AG04450 (cell line): ENCODE measurements at places on chromosomes 3 and 15.

DNA sequence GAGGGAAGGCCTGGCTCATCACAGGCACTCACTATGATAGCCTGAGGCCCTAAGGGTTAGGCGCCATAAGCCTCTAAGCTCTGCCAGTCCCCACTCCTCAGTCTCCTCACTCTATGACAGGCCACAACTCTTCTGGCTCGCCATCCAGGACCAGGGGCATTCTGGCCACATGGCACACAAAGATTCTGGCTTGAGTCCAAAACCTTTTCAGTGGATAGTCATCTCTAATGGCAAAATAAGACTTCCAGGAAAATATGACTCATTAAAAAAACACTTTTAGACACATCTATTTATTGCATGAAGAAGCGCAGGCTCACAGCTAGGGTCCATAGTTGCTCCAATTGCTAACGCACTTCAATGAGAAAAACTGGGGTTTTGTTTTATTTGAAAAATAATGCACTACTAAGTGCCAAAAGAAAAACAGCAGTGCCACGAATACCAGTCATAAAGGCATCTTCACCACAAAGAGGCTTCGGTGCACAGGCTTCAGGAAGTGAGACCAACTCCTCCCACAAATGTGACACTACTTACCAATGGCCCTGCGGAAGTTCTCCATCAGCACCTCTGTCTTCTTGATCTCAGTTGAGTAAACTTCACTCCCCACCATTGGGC, 11.1 kb downstream of the RUVBL1 start:
- DNase-seq = peak; percentile 51

- peak; percentile 44 for DNase-seq
Observed at GRCh38 chr15:87648278-87648677, 608.3 kb downstream of the NTRK3 start.

DNA sequence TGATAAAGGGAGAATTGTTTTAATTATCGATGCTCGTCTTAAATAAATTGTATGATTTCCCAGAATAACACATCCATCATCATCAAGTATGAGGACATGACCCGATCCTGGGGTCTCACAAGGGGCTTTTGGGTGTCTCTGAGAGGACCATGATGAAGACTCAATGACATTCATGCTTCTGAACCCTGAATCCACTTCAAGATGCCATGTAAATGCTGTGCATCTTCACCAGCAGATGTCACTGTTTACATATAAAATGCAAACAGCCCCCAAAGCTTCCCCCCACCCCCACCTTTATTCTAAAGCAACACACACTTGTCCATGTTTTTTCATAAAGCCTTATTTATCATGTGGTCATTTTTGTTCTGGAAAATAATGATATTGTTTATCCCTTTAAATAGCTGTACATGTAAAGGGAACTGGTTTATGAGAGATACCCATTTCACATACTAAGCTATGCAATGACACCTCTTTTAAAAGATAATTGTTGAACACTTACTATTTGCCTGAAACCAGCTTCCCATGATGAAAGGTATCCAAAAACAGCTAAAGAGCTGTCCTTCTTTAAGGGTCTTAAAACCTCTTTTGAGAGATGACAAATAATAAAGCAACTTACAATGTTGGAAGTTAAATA, 69.7 kb upstream of the UBE3A start:
- DNase-seq = peak; percentile 7

GRCh38 chr3:69443457-69443920, 57.6 kb upstream of the FRMD4B start:
- DNase-seq = no peak

DNA sequence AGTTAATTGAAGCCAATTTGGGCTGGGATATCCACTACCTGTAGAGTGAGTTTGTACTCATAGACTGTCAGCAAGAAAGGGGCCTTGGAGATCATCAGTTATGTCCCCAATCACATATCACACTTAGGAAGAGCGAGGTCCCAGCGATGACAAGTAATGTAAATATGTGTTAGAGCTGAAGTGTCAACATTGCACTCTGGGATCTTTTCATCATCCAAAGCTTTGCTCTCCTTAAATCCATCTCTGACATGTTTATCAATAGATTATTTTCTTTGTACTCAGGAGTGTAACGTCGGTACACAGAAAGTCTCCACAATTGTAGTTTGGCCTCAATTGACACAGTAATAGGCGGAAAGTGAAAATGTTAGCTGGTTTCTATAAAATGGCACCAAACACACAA, 113.7 kb upstream of the TPRG1 start:
- DNase-seq = no peak

- no peak for DNase-seq
Observed at GRCh38 chr15:88719654-88720053, 80.8 kb downstream of the ISG20 start.

DNA sequence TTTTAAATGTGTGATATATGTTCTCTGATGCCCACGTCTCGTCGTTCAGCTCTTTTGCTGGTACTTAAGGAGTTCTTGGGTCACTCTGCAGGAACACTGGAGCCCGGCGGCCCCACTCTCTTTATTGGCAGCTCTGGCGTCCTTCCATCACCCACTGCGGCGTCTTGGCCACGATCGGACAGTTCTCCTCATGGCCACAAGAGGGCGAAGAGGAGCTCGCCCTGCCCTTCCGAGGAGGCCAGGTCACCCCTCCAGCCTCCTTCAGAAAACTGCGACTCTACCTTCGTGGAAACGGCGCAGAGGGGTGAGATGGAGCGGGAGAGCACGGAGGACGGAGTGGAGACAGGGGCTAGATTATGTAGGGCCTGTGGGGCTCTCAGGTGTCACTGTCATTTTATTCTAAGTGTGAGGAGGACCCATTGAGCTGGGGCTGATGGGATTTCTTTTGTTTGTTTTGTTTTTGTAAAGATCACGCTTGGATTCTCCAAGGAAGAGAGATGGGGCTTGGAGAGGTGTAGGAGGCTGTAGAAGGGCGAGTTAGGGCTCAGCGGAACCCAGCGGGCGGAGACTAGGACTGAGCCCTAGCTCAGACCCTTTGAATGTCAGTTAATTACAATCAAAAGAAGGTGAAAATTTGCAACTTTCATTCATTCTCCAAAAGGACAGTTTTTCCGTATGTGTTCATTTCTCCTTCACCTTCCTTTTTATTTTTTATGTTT, 28.0 kb upstream of the GABRA5 start:
- no peak for DNase-seq

GRCh38 chr3:179133575-179133974, 14.6 kb upstream of the PIK3CA start:
- DNase-seq = no peak

GRCh38 chr3:99747915-99748314, 69.7 kb upstream of the CMSS1 start:
- DNase-seq = no peak

DNA sequence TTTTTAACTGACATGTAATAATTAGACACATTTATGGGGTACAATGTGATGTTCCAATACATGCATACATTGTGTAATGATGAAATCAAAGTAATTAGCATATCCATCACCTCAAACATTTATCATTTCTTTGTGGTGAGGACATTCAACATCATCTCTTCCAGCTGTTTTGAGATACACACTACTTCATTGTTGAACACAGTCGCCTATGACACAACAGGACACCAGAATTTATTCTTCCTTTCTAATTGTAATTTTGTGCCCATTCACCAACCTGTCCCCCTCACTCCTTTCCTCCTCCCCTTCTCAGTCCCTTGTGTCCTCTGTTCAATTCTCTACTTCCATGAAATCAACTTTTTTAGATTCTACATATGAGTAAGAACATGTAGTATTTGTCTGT, 113.4 kb upstream of the CBLB start:
- DNase-seq = no peak

GRCh38 chr3:135918600-135918999, 46.9 kb upstream of the PPP2R3A start:
- DNase-seq = no peak

GRCh38 chr3:172189987-172190603, 150.7 kb downstream of the FNDC3B start:
- no peak for DNase-seq

GRCh38 chr3:50221411-50222168, 14.4 kb upstream of the GNAI2 start:
- DNase-seq = no peak

DNA sequence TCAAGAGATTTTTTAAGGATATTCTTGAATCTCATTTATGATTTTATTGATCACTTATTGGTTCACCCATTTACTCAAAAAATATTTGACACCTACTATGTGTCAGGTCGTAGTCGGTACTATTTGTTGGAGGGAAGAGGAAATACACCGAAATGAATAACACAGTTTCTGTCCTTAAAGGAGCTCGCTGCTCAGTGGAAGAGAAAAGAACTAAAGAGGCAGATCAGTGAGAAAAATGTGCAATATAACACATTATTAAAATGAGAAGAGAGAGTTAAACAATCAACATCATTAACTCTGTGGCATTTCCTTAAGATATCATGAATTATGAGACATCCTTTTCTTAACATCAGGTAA, 56.1 kb upstream of the ADAMTS9 start:
- no peak for DNase-seq

GRCh38 chr3:32340611-32341365, 50.9 kb upstream of the CMTM7 start:
- DNase-seq = no peak

- DNase-seq = peak; percentile 82
Observed at GRCh38 chr3:16064642-16065414, 109.7 kb upstream of the GALNT15 start.

- DNase-seq = no peak
Observed at GRCh38 chr3:114421204-114421603, 127.4 kb downstream of the TIGIT start.

DNA sequence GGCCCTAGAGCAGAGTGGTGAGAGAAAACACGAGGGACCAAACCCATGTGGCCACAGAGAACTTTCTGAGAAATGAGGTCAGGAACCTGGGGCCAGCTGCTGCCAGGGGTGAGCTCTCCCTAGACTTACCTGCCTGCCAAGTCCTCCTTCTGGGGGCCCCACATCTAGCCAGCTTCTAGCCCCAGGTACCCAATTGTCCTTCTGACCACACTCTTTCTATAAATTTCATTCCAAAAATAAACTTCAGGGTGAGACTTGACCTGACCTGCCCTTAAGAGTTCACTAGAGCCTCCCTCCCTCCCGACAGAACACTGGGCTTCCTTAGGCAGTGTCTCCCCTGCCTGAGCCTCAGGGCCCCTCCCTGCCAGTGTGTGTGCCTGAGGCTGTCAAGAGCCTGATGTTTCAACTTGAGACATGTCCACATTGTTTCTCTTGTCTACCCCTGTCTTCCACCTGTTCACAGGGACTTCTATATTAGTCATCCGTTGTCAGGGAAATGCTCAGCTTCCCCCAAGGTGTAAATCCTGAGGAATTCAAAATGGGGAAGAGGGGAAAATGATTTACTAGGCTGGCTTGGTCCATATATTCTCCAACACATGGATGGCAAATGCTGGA, 312.8 kb upstream of the TLE3 start:
- no peak for DNase-seq

GRCh38 chr3:4845882-4846281, 133.4 kb upstream of the BHLHE40 start:
- no peak for DNase-seq

GRCh38 chr15:48796930-48797329, 13.9 kb downstream of the CEP152 start:
- peak; percentile 37 for DNase-seq

- no peak for DNase-seq
Observed at GRCh38 chr3:155647206-155647605, 97.7 kb downstream of the PLCH1 start.

GRCh38 chr3:105362021-105362665, 4.6 kb upstream of the ALCAM start:
- no peak for DNase-seq

DNA sequence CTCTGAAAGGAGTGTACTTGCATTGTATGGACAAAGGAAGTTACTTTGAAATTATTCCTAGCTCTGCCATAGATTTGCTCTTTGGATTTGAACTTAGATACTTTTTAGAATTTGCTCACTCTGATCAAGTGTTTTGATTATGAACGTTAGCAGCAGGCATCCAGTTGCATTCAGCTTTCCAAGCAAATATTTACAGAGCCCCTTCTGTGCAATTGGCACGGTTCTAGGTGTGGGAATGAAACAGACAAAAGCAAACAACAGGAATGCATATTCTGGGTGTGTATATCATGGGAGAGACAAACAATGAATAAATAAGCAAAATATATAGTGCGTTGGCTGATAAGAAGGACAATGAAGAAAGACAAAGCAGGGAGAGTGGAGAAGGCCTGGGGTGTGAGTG, 125.5 kb upstream of the ADAMTS9 start:
- DNase-seq = no peak

DNA sequence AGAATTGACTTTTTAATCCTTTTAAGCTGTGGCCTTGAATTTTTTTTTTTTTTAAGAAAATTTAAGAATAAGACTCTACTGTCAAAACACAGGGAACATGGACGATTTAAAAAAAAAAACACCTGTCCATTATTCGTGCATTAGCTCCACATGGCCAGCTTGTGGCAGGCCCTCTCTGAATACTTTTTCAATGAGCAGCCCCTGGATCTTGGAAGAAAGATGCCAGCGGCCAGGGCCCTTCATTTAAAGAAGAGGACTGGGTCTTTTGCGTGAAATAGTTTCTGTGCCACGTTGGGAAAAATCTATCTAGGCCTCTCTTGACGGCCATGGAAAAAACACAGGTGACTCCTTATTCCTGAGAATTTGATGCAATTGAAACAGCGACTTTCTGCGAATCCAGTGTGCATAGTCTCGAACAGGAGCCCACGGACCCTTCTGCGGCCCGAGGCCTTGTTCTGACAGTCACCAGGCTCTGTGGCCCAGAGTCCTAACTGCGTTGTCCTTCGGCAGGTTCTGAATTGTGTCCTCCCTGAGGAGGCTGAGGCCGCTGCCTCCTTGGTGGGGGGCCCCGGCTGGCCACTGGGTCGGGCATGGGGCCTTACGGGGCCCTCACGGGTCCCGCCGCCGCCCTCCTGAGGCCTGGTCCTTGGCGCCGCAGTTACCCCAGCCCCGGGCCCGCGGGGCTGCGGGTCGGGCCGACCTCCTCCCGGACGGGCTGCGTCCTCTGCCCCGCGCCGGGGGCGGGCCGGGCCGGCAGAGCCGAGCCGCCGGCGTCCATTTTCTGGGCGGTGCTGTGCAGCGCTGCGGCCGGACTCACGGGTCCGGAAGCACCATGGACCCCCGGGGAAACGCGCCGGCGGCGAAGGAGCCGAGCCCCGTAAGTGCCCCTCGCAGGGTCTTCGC, 33.5 kb downstream of the ZBTB38 start:
- no peak for DNase-seq

- DNase-seq = no peak
Observed at GRCh38 chr3:65664446-65664845, 374.3 kb downstream of the MAGI1 start.

DNA sequence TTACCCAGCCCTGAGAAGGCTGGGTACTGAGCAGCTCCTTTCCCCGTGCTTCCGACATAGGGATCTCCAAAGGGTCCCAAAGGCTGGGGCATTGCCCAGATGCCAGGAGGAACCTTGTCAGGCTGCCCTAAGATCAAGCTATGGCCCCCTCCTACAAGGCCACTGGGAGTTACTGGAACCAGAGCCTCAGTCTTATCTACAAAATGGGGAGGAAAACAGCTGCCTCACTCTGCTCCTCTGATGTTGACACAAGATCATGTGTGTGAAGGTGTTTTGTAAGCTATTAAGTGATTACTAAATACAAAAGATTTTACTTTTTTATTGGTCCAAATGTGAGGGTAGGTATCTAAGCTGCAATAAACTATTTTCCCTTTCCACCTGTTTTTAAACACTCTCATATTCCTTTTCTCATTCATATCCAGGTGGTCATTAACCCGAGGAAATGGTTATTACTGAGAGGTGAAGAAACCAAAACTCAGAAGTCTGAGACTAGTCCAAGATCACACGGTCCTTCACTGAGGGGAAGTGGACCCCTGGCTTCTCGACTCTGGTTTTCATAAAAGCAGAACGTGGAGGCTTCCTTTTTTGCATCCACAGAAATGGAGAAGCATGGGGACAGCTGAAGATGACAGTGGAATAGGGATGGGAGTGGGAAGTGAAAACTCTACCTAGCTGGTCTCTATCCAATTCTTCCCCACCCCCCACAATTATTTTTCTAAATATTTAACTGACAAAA, 1.7 kb downstream of the ARPIN start:
- DNase-seq = no peak
